A549 treated with GW870086 at 1 μM for 4 hours (cell line): ENCODE measurements at places on chromosomes 16 and 17. TPM values are rescaled to one million over a fixed set of nuclear protein-coding genes. Genes with fewer than 3 reads are reported as not detected.

Gene GJD3
- 0.57 to 1.1 TPM (median 0.96 TPM) in 5 replicates for total RNA-seq

Gene SAMD14
- 0.23 to 0.68 TPM (median 0.32 TPM) in 5 replicates for total RNA-seq

Gene MTMR4
- 6.2 to 10.1 TPM (median 8.3 TPM) in 5 replicates for total RNA-seq

Gene THUMPD1
- total RNA-seq = 20.3 to 28.0 TPM (median 23.2 TPM) in 5 replicates

Gene TMC7
- total RNA-seq = 6.6 to 9.5 TPM (median 8.3 TPM) in 5 replicates

Gene TEX14
- total RNA-seq = 0.12 to 0.47 TPM (median 0.29 TPM) in 5 replicates

Gene C16orf92
- not detected in 5 replicates for total RNA-seq

Gene TBC1D16
- total RNA-seq = 6.9 to 10.9 TPM (median 10.0 TPM) in 5 replicates

Gene POLR2C
- total RNA-seq = 107 to 171 TPM (median 112 TPM) in 5 replicates

Gene GPRC5B
- 26.7 to 32.0 TPM (median 31.1 TPM) in 5 replicates for total RNA-seq

Gene GUCY2D
- 0.24 to 0.34 TPM in 2 of 5 replicates, not detected in the others for total RNA-seq

Gene C16orf74
- 12.7 to 18.1 TPM (median 15.0 TPM) in 5 replicates for total RNA-seq

Gene DNAI2
- total RNA-seq = not detected in 5 replicates

Gene ABI3
- not detected in 5 replicates for total RNA-seq
